ENCODE measurements at places on chromosomes 7 and 10.

DNA sequence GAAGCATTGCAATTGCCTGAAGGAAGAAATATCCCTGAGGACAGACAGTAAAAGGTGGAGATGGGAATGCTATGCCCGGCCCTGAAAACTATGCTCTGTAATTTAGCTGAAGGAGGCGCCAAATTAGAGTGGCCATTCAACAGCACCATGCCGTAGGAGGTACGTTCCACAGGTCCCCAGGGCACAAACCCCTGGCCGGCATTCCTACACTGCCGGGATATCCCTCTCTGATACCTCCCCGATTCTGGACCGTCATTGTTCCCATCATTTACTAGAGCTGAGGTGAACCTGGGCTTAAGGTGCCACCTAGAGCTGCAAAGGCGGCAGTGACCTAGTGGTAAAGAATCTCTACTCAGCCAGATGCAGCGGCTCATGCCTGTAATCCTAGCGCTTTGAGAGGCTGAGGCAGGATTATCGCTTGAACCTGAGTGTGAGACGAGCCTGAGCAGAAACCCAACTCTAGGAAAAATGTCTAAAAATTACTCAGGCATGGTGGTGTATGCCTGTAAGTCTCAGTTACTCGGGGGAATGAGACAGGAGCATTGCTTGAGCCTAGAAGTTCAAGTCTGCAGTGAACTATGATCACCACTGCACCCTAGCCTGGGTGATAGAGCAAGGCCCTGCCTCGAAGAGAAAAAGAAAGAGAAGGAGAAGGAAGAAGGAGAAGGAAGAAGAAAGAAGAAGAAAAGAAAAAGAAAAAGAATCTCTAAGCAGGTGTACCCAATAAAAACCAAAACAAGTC is 53.0 kb upstream of the TNKS2 start:
- DNase-seq: no peak

DNA sequence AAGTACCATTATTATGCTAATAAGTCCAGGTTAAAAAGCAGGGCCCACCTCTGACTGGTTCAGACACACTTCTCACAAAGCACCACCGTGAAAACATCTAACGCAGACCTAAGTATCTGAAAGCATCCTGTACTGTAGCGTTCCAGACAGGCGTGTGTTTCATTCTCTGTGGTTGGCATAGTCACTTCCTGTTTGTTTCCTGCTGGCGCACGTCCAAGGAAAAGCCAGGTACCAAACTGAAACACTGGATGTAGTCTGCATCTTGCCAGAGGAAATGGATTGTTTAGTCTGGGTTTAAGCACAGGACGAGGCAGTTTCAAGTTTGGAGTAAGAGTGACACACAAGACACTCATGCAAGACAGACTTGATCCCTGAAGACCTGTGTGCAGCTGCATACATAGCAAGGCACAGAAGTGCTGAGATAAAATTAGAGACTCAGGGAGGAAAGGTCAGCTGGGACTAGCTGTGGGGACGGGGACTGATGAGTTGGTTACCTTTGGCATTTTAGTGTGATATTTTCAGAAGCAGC is 23.3 kb downstream of the BPGM start:
- no peak for DNase-seq

DNA sequence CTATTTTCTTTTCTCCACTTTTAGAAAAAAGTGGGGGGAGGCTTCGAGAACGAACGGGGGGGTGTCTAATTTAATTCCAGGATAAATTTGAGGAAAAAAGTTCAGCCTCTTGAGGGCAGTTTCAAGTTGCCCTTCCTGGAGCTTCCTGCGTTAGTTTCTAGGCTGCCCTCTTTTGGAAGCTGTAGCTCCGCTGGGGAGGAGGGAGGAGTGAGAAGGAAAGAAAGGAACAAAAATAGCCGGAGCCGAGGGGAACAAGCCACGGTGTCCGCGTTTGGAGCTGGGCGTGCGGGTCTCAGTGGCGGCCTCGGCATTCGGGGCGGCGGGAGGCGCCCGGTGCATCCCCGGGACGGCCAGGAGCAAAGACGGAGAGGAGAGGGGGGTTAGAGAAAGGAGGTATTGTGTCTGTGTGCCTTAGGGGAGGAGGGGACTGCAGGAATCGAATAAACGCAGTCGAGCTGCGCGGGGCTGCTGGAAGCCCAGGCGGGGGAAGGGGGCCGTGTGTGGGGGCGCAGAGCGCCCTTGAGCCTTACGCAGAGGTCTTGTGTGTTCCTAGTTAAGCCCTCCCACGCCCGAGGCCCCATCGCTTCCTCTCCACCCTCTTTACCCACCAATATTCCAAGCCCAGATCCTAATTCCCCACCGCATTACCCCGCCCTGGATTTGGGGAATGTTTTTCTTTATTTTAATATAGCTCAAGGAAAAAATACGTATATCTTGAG is 2.0 kb upstream of the TNRC18 start:
- peak; percentile 61 for DNase-seq

- no peak for DNase-seq
These were observed 435.9 kb upstream of the PHF14 start for GRCh38 chr7:10537764-10538163.

DNA sequence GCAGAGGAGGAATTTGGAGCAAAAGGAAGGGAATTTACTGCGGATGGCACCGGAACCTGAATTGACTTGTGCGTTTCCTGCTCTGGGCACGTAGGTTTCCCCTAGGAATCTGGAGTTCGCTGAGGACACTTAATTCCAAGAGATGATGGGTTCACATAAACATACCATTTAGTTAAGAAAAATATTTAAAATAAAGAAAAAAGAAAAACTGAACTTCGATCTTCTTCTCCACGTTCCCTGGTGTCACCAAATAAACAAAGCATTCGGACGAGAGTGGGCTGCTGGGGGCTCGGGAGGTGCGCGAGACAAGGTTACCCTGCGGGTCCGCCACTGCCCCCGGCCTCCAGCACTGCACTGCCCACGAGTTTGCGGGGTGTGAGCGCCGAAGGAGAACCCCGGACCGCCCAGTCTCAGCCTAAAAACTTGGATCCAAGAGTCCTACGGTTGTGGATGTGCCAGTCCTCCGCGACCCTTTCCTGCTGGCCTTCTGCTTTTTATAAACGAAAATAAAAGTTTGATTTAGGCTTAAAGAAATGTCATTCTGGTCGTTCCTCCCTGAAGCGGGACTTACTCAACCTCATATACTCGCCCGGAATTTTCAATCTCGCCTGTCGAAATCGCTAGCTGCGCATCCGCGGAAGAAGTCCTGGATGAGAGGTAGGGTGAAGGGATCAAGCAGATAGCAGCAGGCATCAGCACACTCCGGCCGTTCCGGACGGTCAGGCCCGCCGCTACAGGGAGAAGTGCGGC is 30.3 kb downstream of the SKIDA1 start:
- DNase-seq: no peak

GRCh38 chr7:154777023-154777422 is 225.9 kb downstream of the PAXIP1 start:
- DNase-seq: no peak

- no peak for DNase-seq
These were observed 88.0 kb downstream of the CPED1 start for GRCh38 chr7:121076350-121077164.

DNA sequence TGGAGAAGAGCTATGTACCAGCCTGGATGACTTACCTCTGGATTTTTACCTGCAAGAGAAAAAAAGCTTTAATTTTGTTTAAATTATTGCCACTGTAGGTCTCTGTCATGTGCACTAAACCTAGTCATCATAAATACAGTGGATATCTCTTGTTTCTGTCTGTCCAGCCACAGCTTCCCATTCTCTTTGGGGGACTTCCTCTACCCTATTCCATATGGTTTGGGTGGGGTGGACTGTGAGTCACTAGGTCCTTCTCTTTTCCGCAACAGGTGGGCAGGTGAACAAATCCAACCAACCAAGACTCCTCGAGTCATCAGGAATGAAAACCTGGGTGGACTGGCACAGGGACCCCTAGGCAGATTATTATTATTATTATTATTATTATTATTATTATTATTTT is 87.3 kb upstream of the CYTH3 start:
- DNase-seq: no peak

DNA sequence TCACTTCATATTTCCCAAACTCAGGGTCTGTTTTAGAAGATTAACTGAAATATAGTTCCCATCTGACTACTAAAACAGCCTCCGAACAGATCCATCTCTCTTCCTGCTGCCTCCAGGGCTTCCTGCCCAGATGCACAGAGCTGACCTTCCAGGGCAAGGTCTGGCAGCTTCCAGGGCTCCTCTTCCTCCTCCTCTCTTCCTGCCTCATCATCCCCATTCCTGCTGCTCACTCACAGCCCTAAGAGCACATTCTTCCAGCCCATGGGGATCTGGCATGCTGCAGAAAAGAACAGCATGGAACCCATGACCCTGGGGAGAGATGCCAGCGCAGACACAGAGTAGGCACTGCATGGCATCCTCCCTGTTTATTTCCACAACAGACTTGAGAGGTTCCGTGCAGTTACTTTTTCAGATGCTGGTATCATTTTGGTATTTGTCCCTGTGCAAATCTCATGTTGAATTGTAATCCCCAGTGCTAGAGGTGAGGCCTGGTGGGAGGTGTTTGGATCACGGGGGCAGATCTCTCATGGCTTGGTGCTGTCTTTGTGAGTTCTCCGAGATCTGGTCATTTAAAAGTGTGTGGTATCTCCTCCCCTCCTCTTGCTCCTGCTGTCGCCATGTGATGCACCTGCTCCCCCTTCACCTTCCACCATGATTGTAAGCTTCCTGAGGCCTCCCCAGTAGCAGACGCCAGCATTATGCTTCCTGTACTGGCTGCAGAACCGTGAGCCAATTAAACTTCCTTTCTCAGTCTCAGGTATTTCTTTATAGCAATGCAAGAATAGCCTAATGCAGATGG is 4.4 kb downstream of the PKD1L1 start:
- DNase-seq: no peak

GRCh38 chr7:98630770-98631169 is 13.7 kb downstream of the NPTX2 start:
- no peak for DNase-seq

DNA sequence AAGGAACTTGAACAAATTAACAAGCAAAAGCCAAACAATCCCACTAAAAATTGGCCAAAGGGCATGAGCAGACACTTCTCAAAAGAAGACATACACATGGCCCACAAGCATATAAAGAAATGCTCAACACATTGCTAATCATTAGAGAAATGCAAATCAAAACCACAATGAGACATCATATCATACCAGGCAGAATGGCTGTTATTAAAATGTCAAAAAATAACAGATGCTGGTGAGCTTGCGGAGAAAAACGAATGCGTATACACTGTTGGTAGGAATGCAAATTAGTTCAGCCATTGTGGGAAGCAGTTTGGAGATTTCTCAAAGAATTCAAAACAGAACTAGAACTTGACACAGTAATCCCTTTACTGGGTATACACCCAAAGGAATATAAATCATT is 311.7 kb upstream of the HPS1 start:
- no peak for DNase-seq

- no peak for DNase-seq
These were observed 4.1 kb upstream of the LIPN start for GRCh38 chr10:88755753-88756152.

DNA sequence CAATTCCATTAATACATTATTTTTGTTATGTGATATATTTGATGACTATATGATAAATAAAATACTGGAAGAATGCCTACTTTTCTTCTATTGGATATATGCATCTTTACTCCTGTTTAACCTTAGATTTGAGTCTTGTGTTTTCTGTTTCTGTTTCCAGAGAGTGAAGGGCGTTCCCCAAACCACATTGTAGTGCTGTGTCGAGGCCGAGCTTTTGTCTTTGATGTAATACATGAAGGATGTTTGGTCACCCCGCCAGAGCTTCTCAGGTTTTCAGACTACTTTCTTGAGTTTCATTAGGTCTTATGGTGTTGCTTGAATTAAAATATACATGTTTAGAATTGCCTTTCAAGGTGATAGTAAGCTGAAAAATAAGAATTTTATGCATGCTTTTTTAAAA is 23.8 kb downstream of the CROT start:
- no peak for DNase-seq

- no peak for DNase-seq
These were observed 613.8 kb downstream of the ZWINT start for GRCh38 chr10:55747244-55747643.

- no peak for DNase-seq
These were observed 151.2 kb downstream of the PLXNA4 start for GRCh38 chr7:132424821-132425724.

DNA sequence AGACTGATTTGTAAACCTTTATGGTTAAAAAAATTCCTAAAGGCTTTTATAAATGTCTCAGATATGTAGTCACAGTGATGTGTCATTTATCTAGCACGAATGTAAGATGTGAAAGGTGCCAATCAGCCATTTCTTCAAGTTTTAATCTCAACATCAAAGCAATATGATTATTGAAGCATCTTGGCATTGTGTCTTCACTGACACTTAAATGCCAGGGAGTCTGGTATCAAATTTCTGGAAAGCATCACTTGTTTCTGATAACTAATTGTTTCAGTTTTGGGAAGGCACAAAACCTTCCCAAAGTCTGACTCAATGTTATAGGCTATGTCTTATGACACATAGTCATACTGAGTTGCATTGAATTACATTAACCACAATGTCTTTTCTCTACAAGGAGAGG is 492.0 kb upstream of the CNTNAP2 start:
- no peak for DNase-seq

DNA sequence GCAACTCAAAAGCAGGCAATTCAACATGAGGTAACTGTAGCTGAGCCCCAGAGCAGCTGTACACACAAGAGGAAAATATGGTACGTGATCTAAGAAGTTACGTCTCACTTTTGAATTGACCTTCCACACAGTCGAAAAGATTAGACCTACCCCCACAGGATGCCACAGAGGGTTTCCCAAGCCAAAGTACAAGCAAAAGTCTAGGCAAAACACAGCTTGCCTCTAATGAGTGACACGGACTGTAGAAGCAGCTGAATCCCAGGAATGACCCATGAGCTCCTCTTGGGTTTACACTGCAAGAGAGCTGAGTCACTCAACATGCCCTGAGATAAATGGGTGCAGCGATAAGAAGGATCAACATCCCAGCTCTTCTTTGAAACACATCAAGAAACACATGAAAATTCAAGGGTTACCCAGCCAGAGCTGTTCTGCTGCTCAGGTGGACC is 9.8 kb downstream of the CREB3L2 start:
- DNase-seq: no peak

DNA sequence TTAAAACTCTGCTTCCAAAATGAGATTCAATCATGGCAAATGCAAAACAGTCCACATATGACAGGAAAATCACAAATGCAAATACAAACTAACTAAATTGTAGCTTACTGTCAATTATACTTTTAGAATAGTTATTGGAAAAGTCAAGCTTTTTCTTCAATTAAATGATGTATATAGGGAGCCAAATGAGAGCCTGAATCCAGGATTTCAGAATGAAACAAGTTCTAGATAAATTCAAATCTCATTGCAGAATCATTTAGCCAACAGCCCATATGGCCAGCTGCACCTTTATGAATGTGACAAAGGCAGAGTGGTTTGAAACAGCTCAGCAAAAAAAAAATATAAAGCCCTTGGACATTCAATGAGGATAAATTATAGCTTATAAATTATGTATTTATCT is 82.2 kb upstream of the SCIN start:
- no peak for DNase-seq

- DNase-seq: no peak
These were observed 36.5 kb upstream of the TNKS2 start for GRCh38 chr10:91761721-91762120.

DNA sequence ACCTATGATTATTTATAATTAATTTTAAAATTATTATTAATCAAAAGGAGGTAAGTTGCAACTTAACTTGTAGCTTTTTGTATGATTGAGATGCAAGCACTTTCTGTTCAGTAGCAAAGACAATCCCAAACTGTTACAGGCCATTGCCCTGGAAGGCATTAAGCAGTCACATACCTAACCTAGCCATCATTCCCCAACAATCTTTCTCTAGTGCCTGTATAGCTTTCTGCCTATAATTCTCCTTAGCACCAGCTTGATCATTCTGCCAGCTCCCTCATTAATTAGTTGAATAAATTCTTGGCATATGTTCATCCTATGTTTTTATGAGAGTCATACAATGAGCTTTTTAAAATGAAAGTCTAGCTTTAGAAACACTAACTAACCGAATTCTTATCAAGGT is 178.9 kb upstream of the TMEM106B start:
- no peak for DNase-seq

Measured in head of caudate nucleus (tissue), 42 donors.